ENCODE measurements at places on chromosomes 5 and 9. TPM values are rescaled to one million over a fixed set of nuclear protein-coding genes. Genes with fewer than 3 reads are reported as not detected.

PCDHB3 gene
- polyA plus RNA-seq = 0.10 TPM

ECM2 gene
- polyA plus RNA-seq = 0.41 TPM

TAF11L5 gene
- not detected for polyA plus RNA-seq

AJM1 gene
- polyA plus RNA-seq = 3.7 TPM

SLC6A18 gene
- not detected for polyA plus RNA-seq

PCDHAC2 gene
- polyA plus RNA-seq = 0.06 TPM

LCN10 gene
- 5.3 TPM for polyA plus RNA-seq

PCDHB13 gene
- polyA plus RNA-seq = 0.29 TPM

PLK2 gene
- polyA plus RNA-seq = 24.4 TPM

SLC25A46 gene
- 8.0 TPM for polyA plus RNA-seq
